ENCODE measurements at places on chromosomes 4 and X.
A peak's percentile ranks its signal among the peaks of the same experiment; 100 is the strongest.

GRCh38 chrX:36898301-36898700 is 109.9 kb upstream of the FAM47C start:
- DNase-seq = peak; percentile 3

- DNase-seq = no peak
Measured at GRCh38 chr4:183831026-183831446, 74.1 kb upstream of the STOX2 start.

- DNase-seq = no peak
Measured at GRCh38 chr4:121989715-121990114, 37.9 kb upstream of the TRPC3 start.

- no peak for DNase-seq
Measured at GRCh38 chr4:59387759-59388758, 1812.1 kb upstream of the ADGRL3 start.

GRCh38 chrX:106649523-106650428 is 38.0 kb downstream of the RADX start:
- DNase-seq = peak; percentile 2

DNA sequence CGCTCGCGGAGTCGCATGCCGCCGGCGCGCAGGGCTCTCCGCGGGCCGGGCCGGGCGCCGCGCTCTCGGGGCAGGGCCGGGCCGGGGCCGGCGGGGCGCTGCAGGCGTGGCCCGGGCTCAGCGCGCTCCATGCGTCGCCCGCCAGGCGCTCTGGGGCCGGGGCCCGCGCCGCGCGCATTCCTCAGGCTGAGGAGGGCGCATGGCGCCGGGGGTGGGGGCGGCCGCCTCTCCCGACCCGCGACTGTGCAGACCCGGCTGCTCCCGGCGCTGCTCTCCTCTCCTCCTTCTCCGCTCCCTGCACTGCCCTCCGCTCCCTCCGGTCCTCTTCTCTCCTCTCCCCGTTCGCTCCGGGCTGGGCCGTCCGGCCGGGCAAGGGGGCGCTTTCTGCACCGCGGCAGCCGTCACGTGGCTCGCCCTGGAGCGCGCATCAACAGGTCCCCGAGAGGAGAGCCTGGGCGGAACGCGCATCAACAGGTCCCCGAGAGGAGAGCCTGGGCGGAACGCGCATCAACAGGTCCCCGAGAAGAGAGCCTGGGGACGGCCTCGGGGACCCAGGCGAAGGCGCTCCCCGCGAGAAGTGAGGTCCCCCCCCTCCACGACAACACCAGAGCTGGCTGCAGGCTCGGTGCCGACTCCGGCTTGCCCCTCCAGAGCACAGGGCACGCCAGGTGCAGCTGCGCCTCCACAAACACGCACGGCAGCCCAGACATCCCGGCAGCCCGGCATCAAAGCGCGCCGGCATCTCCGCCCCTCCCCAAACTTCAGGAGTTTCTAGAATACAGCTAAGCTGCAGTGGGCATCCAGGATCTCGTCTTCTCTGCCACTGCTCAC is 12.9 kb downstream of the PPP2R3B start:
- DNase-seq = no peak
